NCI-H446 (cell line): ENCODE measurements at places on chromosomes 11 and 22.

DNA sequence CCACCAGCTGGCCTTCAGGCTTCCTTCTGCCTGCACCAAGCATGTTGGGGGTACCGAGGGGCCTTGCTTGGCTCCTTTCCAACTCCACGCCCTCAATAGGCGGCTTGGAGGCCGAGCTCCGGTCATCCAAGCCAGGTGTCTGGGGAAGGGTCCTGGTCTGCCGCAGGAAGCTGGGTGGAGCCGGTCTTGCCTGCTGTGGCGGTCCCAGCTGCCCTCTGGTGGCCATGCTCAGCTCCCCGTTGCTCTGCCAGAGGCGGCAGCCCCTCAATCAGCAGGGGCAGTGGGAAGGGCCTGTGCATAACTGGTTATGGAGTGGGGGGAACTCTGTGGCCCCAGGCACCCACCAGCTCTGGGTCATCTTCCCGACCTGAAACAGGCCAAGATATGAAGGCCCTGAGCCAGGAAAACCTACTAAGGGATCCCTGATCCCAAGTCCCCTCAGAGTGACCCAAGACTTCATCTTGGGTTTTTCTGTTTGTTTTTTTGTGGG, 3.2 kb downstream of the ARVCF start:
- DNase-seq: no peak

DNA sequence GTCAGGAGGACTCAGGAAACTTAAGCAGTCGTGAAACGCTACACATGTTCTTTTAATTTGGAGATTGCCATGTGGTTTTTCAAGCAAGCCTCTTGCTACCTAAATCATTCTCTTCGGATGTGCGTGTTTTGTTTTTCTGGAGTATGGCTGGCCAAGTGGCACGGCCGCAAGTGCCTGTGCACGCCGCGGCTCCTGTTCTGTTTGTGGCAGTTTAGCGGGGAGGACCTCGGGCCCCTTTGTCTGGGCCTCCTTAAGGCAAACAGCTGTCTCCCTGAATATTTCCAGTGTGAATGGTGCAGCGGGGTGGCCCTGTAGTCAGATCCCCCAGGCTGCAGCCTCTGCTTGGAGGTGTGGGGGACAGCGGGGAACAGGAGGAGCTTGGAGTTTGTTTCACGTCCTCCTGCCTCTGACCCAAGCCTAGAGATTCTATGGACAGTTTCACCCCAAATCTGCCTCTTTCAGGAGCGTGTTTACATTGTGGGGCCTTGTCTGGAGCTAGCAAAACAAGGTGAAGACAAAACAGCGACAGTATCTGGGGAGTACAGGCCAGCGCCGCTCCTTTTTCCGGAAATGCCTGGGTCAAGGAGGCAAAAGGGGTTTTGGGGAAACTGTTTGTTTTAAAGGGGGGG, 1.3 kb downstream of the LRP5 start:
- DNase-seq: no peak

DNA sequence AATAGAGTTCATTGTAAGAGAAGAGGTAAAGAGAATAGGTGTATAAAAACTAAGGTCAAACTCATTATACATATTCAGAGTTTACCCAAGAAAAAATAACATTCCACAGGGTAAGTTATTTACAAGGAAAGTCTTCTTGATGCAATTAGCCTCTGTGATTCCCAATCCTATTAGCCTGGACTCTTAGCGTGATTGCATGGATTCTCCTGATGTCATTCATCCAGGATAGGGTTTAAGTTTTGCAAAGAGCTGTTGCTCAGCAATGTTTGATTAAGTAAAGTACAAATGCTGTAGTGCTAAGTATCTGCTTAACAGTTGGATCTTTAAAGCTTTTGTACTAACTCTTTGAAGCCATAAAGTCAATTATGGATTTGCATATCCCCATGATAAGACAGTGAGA, 767.8 kb upstream of the LUZP2 start:
- no peak for DNase-seq

- no peak for DNase-seq
Observed at GRCh38 chr11:62880231-62880802, 379 bp upstream of the SLC3A2 start.

GRCh38 chr22:43090130-43090789, 1.1 kb upstream of the TTLL1 start:
- DNase-seq: peak; percentile 79

GRCh38 chr11:13108416-13108815, 99.3 kb downstream of the RASSF10 start:
- DNase-seq: no peak

- DNase-seq: peak; percentile 58
Observed at GRCh38 chr22:37166675-37167066, 17.0 kb upstream of the IL2RB start.

- DNase-seq: no peak
Observed at GRCh38 chr11:104432526-104432925, 268.6 kb upstream of the PDGFD start.

GRCh38 chr11:66080055-66080817, 10.2 kb downstream of the PACS1 start:
- no peak for DNase-seq

DNA sequence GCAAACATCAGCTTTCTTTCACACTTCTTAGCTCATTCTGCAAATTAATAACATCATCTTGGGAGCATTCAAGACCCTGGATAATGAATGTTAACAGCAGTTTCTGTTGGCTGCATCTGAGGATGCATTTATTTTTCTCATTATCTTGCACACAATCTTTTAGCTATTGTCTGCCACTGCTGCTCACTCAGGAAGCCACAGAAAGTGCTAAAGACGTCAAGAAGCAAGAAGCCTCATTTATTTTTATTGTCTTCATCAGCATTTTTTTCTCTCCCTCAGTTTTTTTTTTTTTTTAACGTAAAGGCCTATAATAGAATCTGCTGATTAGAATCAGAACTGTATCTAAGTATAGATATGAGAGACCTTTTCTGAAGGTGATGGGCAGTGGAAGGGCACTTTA, 1339.4 kb downstream of the FAM181B start:
- DNase-seq: no peak

GRCh38 chr11:120079750-120080610, 57.9 kb downstream of the TRIM29 start:
- DNase-seq: no peak

DNA sequence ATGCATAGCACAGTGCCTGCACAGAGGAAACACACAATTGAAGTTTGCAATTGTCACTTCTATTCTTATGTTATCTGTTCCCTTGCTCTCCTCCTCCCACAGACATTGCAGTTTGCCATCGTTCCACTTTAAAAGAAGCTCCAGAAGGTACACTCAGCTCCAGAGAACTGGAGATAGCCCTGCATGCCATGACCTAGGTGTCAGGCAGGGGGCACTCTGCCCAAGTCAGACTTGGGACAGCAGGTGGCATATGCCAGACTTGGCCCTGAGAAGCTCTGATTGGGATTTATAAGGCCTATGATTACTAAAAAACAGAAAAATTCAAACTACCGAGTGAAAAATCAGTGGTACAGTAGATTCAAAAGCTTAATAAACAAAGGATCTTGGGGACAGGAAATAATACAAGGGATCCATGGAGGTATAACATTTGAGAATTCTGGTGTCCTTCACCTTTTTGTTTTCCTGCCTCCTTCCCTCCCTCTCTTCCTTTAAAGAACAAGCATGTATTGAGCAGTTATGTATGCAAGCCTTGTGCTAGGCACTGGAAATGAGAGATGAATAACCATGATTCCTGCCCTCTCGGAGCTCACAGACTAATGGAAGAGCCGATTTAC, 40.0 kb downstream of the TENM4 start:
- peak; percentile 14 for DNase-seq
